GM23248 (cell line): ENCODE measurements at places on chromosomes 16 and 17.

- DNase-seq, result peak; percentile 94
Observed at GRCh38 chr17:927611-928461, 51.7 kb downstream of the NXN start.

GRCh38 chr16:54444851-54445458, 158.4 kb upstream of the IRX3 start:
- DNase-seq, result no peak

DNA sequence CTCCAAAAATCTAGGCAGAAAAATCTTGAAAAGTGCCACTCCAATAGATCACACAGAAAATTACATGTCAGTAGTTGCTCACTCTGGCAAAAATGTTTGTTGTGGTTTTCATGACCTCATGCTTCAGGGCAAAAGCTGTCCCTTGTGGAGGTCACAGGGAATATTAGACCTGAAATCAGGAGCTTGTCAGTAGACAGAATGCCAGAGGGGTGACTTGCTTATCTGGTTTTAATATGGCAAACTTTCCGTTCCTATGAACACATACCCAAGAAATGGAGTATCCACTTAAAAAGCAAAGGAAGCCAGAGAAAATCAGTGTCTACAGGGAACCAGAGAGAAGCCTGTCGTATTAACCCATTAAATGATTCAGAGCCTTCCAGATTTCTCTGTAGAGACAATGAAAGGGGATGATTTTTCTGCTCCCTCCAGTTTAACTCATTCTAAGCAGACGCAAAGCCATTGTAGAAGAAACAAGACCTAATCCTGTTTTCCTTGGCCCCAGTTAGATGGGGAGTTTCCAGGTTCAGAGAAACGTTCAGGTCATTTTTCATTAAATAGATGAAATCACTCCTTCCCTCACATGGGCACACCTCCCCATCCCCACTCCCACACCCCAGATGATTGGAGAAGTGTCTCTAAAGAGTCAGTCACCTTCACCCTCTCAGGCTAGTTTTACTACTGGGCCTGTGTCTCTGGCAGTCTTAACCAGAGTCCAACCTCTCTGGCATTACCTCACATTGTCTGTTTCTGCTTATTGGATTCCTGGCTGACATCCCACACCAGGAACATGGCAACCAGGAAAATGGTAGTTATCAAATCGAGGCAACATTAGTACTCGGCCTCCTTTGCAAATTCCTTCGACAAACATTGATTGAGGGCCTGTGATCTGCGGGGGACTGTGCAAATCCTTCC, 6.0 kb downstream of the SOX9 start:
- DNase-seq, result peak; percentile 88

DNA sequence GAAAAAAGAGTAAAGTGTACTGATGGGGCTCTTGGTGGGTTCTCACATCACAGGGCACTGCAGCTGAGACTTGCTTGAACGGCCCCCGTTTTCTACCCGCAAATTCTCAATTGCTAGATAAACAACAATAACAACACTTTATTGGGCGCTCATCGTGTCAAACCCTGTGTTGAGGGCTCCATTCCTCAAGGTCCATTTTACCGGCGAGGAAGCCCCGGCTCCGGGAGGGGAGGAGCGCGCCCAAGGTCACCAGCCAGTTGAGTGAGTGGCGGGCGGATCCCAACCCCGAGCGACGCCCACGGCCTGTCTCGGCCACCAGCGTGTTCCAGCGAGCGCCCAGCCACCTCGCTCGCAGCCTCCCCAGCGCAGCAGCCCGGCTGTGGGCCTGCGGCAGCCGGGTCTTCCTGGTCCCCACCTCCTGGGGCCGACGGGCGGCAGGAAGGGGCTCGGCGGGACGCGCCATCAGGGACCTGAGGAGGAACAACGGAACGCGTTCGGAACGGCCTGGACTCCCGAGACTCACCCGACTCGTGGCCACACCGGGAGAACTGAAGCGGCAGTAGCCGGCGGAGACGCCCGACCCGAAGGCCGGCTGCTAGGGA, 373 bp downstream of the CMC2 start:
- peak; percentile 81 for DNase-seq

GRCh38 chr16:69005641-69006355, 99.7 kb upstream of the HAS3 start:
- no peak for DNase-seq

DNA sequence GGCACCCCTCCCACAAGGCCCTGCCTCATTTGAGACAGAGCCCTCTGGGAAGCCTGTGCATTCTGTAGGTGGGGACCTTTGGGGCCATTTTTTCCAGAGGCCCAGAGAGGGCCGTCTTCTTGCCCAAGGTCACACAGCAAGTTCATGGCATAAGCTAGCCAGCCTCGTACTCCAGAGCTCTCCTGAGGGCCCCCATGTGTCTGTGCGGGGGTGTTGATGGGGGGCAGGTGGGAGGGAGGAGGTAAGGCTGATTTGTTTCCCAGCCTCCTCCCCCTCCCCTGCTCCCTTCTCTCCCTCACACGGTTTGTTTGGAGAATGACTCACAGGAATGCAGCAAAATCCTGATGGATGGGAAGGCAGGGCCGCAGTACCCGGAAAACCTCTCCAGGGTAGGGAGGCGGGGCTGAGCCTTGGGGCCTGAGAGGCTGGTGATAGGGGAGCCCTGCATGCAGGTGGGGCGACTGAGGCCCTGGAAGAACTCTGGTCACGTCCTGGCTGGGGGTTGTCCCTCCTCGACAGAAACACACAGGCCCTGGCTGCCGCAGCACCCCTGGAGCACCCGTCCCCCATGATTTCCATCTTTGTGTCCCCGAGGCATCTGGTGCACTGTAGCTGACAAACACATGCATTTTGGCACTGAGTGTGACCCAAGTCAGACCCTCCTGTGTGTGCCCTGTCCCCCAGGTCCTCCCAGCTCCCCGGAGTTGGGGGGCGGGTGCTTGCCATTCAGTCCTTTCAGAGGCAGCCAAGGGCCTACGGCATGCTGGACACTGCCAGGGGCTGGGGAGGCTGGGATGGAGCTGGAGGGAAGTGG, 29.7 kb downstream of the RAI1 start:
- DNase-seq, result peak; percentile 89

DNA sequence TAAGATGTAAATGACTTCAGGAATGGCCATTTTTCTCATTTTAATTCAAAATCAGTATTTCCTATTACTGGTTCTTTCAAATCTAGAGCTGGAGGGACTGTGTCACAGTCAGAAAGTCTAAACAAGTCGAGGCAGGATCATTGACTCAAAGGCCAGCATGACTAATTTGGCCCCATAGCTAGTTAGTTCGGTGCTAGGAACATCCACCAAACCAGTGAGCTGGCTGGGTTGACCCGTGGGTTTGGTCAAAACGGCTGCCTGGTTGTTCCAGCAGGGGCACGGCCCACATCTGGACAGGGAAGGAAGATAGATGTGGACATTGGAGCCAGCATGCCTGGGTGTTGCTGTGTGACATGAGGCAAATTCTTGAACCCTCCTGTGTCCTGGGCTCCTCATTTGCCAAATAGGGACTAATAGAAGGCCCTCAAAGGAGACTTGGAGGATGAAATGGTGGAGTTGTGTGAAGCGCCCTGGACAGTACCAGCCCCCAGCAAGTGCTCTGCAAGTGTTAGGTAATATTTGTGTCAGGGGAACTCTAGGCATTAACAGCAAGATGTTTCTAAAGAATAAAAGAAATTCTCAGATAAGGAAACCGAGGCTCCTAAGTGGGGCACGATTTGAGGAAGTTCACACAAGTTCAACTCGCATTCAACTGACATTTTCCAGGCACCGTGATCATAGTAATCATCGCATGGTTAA, 46.2 kb downstream of the MEOX1 start:
- DNase-seq, result peak; percentile 61

- DNase-seq, result peak; percentile 16
Observed at GRCh38 chr17:74288785-74289184, 14.8 kb downstream of the DNAI2 start.

- DNase-seq, result no peak
Observed at GRCh38 chr17:8148560-8148959, 3.6 kb downstream of the PER1 start.

GRCh38 chr16:68472581-68472980, 24.3 kb upstream of the SMPD3 start:
- DNase-seq, result no peak

DNA sequence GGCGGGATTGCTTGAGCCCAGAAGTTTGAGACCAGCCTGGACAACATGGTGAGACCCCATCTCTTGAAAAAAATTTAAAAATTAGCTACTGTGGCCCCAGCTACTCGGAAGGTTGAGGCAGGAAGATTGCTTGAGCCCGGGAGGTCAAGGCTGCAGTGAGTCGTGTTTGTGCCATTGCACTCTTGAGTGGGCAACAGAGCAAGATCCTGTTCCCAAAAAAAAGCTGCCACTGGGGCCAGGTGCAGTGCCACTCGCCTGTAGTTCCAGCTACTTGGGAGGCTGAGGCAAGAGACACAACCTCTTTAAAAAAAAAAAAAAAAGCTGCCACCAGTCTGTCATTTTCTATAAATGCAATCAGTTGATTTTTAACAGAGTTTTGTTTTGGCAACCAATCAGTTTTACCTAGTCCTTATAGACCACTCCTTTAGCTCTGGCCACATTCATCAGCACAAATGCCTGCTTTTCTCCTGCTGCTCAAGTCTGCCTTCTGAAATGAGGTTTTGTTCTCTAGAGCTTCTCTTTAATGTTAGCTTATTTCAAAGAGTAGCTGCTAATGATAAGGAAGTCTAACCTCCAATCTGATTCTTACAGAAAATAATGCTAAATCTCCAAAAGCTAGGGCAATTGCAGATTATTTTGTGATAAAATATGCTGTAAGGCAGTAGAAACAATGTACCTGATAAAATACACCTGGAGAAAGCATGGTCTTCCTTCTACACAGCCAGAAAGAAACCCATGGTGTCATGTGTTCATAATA, 64.8 kb downstream of the TUBD1 start:
- DNase-seq, result no peak

DNA sequence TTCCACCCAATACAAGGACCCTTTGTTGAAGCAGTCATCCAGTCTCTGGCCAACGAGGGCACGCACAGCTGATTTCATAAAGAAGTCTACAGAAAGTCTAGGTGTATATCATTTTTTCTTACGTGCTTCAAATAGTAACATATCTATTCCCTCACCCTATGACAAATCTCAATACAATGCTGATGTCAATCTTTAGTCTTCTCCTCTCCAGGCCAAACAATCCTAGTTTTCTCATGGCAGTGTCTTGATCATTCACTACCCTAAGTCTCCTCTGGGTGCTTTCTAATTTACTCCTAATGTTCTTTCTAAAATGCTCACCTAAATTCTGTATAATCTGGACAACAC, 92.6 kb downstream of the CACNG1 start:
- peak; percentile 33 for DNase-seq

GRCh38 chr17:18028114-18028951, 10.6 kb downstream of the ATPAF2 start:
- no peak for DNase-seq

DNA sequence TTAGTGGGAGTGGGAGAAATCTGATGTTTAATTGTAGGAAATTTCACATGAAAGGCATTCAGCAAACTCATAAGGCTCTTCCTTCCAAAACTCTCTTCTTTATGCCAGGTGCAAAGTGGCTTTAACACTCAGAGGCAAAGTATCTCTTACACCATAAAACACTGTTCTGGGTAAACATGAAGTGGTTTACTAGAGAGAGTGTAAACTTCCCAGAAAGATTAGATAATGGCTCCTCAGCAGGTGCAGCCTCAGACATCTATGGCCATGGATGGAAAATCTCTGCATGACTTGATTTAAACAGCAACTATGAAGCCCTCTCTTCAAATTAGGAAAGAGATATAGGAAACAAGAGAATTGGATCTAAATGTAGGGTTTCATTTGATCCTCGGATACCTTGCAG, 583.1 kb upstream of the SALL1 start:
- no peak for DNase-seq

DNA sequence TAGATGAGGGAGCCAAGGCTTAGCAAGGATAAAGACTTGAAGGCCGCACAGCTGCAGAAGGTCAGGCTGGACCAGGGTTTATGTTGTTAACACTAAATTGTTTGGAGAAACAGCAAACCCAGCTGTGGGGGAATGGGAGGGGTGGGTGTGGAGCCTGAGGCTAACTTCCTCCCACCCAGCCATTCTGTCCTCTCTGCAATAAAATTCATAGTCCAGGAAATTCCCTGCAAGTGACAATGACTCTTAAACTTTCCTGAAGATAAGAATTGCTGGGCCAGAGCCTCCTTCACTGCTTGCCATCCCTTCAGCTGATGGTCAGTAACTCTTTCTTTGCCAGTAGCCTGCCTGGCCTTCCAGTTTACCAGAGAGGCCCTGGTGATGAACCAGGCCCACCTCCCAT, 19.4 kb upstream of the ATP5MC1 start:
- no peak for DNase-seq

GRCh38 chr17:48491527-48492273, 39.1 kb downstream of the HOXB1 start:
- peak; percentile 7 for DNase-seq

GRCh38 chr16:59205403-59205802, 471.3 kb upstream of the GOT2 start:
- DNase-seq, result no peak

DNA sequence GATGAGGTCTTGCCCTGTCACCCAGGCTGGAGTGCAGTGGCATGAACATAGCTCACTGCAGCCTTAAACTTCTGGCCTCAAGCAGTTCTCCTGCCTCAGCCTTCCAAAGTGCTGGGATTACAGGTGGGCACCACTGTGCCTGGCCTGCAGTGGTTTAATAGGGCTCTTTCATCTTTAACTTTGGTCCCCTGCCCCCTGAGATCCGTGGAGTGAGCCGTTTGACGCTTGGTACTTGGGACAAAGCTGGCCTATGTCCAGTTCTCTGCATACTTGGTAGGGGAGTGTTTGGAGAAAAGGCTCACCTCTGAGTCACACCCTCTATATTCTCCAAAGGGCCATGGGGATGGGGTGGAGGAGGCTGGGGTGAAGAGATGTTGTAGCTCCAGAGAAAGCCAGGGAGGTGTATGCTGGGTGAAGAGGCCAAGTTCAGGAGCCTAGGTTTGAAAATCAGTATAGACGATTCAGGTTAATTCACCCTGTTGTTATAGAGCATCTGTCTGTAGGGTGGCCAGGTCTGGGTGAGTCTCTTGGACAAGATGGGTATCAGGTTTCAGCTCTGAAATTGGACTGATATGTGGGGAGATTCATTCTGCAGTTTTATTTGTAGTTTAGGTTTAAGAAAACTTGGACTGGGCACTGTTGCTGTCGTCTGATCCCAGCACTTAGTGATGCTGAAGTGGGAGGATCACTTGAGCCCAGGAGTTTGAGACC, 17.6 kb downstream of the ABCC1 start:
- DNase-seq, result peak; percentile 91
